Thyroid gland (tissue), 4 donors: ENCODE measurements at places on chromosomes 7 and 10.

- no peak for DNase-seq
These were observed 337.3 kb downstream of the MALRD1 start for GRCh38 chr10:19385846-19386450.

DNA sequence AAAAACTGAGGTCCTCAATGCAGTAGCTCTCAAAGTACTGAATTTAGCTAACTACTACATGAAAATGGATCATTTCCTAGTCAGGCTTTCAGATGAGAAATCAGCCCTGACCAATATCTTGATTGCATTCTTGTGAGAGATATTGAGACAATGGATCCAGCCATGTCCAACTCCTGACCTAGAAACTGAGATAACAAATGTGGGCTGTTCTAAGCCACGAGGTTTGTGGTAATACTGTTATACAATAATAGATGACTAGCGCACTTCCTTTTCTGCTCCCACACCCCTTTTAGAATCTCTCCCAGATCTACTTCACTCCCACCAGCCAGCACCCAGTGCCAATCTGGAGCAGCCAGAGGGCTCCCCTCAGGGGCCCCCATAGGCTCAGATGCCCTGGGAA is 209.3 kb upstream of the KMT2E start:
- no peak for DNase-seq

- no peak for DNase-seq
These were observed 1.6 kb upstream of the ARHGAP12 start for GRCh38 chr10:31930023-31930751.

DNA sequence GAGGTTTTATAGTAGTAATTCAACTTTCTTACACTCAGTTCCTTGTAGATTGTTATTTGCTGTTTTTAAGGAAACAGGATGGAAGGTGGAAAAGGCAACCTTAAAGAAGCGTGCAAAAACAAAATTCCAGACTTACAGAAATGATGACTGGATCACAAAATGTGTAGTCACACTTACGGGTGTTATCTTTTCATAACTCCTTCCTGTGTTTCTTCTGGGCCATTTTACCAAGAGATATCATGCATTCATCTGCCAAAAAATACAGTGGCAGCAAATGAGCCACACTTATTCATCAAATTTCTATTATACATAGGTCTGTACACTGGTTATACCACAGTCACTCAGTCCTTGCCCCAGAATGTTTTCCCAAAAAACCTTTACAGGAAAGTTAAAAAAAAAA is 94.3 kb upstream of the IL6 start:
- DNase-seq: no peak

DNA sequence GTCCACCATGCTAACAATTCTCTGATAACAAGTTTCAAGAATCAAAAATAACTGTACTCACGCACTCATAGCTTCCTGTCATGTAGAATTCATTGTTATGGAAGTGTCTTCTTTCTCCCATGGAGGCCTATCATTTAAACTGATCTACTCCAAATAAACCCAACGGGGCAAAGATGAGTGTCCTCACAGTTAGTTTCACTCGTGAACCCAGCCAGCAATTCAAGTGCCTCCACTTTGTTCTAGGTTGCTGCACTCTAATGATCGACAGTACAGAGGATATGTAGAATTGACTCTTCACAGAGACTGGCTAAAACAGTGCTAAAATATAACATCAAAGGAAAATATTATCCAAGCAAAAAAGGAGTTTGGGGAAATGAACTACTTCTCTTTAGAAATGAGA is 111.4 kb downstream of the LRRN3 start:
- DNase-seq: peak; percentile 65
